ENCODE measurements at places on chromosomes 11 and 22.
A peak's percentile ranks its signal among the peaks of the same experiment; 100 is the strongest.

- DNase-seq = no peak
These were observed 13.1 kb downstream of the PLCB3 start for GRCh38 chr11:64264371-64264852.

DNA sequence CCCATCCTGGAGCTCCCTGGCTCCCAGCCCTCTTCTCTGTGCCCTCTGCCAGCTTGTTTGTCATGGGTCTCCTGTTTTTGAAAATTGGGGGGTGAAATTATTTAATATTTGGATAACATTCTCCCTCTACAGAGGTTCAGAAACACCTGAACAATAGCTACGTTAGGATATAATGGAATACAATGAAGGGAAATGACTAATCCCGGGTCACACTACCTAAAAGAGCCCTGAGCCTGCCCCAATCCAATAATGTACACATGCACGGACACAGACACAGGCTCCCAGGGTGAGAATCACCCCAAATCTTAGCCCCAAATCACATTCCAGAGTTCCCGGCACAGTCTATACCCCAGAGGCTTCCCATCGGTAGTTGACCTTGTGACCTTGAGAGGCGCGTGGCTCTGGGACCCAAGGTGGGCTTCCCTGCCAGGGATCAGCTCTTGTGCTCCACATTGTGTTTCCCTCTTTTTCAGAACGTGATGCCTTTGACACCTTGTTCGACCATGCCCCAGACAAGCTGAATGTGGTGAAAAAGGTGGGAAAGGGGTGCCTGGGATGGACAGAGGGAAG, 135.5 kb downstream of the PARVA start:
- no peak for DNase-seq

GRCh38 chr11:68867066-68867465, 25.4 kb upstream of the CPT1A start:
- no peak for DNase-seq

DNA sequence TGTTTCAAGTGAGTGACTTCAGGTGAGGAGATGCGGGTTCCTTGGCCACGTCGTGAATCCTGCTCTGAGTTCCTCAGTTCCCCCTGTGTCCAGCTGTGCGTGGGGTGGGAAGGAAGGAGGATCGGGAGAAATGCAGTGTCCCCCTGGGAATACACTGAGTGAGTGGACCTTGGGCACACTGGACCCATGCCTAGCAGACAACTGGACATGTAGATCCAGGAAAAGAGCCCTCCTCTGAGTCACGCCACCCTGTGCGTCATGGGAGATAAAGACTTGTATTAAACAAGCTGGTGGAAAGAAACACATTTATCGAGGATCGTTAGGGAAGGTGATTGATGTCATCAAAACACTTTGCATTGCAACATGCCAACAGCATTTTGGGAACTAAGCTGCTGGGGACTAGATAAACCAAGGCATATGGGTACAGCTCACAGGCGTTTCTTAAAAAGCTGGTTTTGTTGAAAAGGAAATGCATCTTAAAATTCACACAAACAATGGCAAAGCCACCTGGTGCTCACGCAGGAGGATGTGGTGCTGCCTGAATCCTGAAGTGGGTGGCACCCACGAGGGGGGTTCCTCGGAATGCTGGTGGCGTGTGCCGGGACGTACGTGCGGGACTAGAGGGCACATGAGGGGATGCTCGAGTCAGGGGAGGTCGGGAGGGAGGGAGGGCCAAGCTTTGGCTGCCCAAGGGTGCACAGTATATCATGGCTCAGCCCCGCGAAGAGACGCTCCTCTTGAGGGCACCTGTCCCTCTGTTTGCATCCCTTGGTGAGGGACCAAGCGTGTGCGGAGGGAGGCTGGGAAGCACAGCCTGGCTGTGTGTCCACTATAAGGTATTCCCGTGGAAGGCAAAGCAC, 303.5 kb downstream of the TBC1D22A start:
- no peak for DNase-seq

- no peak for DNase-seq
These were observed 55.8 kb upstream of the PRODH start for GRCh38 chr22:18991821-18992442.

- DNase-seq = peak; percentile 13
These were observed 23.1 kb upstream of the CAPRIN1 start for GRCh38 chr11:34028425-34028824.

DNA sequence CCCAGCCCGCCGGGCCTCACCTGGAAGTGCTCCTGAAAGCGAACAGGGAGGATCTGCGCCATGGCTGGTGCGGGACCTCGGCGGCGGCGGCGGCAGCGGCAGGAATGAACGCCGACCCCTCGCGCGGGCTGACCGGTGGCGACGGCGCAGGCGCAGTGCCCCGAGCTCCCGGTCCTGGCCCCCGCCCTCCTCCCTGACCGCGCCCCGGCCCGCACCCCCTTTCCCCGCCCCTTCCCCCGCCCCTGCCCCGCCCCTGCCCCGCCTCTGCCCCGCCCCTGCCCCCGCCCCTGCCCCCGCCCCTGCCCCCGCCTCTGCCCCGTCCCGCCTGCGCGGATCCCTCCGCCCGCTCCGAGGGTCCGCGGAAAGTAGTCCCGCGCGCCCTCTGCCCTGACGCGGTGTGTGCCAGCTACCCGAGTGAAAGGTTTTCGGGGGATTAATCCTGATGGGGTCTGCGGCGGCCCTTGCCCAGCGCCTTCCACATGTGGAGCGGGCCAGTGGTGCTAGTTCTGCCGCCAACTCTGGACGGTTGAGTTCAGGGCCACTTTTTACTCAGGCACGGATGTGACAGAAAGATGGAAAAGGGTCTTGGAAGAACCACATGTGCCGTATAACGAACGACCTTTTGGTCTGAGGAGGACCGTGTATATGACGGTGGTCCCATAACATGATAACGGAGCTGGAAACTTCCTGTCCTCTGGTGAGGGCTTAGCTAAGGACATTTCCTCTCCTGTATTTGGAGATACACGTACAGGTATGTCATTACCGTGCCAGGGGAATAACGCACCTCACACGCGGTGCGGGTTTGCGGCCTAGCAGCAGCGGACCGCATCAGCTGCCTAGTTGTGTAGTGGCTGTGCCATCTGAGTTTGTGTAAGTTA, at the start of gene CLTCL1:
CLTCL1 (minus strand) TSS at position 140 of the 878 bp plus-strand sequence; CDS start at position 62, 78 bp downstream.
- DNase-seq = peak; percentile 91

DNA sequence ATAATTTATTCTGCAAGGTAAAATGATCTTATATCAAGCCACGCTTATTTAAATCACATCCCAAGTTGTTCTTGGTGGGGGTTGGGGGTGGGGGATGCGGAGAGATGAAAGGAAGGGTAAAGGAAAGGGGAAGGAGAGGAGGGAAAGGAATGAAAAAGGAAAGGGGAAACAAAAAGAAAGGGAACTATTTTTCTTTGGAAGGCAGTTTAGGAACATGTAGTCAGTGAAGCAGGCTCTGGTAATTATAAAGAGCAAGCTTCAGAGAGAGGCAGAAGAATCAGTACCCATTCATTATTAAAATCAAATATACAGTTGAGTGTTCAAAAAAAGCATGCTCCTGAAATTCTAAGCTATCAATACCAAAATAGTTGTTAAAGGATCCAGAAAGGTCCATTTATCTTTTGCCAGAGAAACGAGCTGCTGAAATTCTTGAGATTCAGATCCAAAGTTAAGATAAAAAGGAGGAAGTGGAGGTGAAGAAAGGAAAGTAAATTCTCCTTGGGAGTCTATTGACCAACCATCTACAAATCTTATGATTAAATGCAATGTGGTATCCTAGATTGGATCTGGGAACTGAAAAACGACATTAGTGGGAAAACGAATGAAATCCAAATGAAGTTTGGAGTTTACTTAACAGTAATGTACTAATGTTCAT, 107.4 kb downstream of the SGSM3 start:
- no peak for DNase-seq

DNA sequence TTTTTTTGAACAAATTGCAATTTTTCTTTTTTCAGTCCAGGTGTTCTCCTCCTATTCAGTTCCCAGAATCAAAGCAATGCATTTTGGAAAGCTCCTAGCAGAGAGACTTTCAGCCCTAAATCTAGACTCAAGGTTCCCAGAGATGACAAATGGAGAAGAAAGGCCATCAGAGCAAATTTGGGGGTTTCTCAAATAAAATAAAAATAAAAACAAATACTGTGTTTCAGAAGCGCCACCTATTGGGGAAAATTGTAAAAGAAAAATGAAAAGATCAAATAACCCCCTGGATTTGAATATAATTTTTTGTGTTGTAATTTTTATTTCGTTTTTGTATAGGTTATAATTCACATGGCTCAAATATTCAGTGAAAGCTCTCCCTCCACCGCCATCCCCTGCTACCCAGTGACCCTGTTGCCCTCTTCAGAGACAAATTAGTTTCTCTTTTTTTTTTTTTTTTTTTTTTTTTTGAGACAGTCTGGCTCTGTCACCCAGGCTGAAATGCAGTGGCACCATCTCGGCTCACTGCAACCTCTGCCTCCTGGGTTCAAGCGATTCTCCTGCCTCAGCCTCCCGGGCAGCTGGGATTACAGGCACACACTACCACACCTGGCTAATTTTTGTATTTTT, 6.2 kb upstream of the UBE4A start:
- DNase-seq = peak; percentile 61

- DNase-seq = no peak
These were observed 13.5 kb downstream of the IL18BP start for GRCh38 chr11:72012091-72012630.

DNA sequence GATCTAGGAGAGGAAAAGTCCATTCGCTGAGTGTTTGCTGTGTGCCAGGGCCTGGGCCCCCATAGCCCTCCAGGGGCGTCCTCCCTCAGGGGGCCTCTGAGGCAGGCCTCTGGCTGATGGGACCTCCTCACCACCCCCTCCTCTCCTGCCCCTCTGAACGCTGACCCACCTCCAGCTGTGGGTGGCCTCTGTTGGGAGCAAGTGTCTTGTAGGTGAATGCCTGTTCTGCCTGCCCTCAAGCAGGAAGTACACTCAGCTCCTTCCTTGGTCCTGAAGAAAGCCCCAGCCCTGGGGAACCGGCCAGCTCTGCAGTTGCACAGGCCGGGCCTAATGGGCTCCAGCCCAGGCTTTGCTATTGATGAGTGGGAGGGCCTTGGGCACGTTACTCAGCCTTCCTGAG, 3.5 kb downstream of the MYO7A start:
- no peak for DNase-seq

- no peak for DNase-seq
These were observed 640 bp upstream of the VSIG10L2 start for GRCh38 chr11:125945011-125945796.

DNA sequence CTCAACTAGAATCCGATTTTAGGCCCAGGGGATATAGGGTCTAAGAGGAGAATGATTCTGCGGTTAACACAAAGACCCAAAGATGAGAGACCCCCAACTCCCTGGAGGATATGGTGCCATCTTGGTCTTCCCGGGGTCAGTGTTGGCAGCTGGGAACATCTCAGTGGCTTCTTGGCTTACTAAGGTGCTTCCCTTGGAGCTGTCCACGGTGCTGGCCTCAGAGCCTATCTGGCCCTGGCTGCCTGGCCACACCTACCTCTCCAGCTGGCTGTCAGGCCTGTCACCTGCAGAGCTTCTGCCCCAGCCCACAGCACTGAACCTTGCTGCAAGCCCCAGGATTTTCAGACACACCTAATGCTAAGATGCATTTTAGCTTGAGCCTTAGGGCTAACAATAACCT, 70.7 kb upstream of the THY1 start:
- DNase-seq = peak; percentile 66

DNA sequence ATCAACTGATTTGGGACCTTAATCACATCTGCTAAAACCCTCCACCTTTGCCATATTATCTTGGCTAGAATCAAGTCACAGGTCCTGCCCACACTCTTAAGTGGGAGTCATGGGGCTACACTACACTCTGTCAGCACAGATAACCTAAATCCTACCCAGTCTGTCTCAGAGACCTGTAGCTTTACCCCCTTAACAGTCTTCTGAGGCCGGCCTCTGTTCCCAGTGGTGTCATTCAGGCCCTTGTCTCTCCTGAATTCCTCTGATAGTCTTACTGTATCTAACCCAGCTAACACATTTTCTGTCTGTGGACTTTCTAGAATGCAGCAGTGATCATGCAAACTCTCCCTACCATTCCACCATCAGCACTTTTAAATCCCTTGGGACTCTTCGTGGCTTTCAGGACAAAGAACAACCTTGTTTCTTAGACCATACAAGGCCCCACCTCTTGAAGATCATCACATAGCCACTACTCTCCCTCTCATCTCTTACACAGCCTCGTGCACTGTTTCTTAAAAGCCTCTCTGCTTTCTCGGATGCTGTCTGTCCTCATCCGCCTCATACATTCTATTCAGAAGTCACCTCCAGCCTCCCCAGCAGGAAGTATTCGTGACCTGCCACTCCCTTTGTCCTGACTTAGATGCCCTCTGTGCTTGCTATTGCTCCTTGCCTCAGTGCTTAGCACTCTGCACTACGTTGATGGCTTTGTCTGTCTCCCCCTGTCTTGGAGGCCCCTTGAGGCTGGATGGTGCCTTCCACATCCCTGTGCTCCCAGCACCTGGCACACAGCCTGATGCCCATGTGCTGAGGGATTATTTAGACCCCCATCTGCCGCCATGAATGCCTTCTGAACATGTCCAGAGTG, 57.9 kb downstream of the PANX1 start:
- no peak for DNase-seq

GRCh38 chr11:119572481-119573424, 149.8 kb upstream of the THY1 start:
- no peak for DNase-seq

- DNase-seq = peak; percentile 25
These were observed 64.6 kb downstream of the KCNJ1 start for GRCh38 chr11:128802358-128802981.

DNA sequence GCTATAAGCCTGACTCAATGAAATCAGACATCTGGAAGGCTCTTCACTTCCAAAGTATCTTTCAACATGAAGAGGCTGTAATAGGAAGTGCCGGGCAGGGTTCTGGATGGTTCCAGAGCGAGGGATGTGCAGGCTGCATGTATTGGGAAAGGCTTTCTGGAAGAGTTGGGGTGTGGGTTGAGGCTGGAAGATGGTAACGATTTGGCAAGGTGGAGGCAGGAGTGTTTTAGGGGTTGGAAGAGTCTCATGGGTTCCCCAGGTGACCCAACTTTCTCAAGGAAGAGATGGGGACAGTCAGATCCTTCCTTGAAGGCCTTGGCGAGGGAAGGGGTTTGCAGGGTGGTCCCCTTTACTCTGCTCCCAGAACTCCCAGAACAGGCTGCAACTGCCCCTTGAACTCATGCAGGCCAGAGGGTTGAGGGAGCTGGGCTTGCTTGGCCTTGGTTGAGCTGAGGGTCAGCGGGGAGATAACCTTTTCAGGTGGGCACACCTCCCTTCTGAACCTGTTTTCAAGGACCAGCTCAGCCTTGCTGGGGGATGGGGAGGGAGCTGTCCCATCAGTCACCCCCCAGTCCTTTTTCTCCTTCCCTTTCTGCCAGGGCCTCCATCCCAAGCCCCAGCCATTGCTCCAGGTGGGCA, 9.4 kb upstream of the POU2F3 start:
- no peak for DNase-seq

DNA sequence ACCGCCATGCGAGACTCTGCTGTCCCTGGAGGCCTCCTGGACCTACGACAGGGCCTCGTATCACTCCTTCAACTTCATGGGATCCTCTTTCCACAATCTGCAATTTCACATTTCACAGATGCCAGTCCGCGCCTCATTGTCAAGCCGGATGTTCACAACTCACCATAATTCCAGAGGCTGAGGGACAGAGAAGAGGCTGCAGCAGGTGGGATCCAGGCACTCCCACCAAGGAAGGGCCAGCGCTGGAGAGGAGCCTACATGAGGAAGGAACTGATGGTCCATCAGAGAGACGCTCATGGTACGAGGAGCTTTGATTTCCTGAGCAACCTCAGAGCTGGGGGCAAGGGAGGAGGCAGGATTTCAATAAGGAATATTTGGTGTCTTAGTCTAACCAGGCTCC, 495.0 kb downstream of the BRD1 start:
- DNase-seq = no peak

Data from tongue (tissue), 3 donors.